ENCODE measurements at places on chromosomes 7 and 10.

DNA sequence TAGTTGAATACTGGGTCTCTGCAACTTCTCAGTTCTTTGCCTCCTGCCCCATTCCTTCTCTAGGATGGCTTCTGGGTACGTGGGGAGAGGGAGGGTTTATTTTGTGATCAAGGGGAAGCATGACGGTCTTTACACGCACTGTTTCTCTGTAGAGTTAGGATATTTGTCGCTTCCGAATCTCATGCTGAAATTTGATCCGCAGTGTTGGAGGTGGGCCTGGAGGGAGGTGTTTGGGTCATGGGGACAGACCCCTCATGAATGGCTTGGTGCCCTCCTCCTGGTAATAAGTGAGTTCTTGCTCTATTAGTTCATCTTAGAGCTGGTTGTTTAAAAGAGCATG, 311.2 kb downstream of the GALNT17 start:
- no peak for DNase-seq

DNA sequence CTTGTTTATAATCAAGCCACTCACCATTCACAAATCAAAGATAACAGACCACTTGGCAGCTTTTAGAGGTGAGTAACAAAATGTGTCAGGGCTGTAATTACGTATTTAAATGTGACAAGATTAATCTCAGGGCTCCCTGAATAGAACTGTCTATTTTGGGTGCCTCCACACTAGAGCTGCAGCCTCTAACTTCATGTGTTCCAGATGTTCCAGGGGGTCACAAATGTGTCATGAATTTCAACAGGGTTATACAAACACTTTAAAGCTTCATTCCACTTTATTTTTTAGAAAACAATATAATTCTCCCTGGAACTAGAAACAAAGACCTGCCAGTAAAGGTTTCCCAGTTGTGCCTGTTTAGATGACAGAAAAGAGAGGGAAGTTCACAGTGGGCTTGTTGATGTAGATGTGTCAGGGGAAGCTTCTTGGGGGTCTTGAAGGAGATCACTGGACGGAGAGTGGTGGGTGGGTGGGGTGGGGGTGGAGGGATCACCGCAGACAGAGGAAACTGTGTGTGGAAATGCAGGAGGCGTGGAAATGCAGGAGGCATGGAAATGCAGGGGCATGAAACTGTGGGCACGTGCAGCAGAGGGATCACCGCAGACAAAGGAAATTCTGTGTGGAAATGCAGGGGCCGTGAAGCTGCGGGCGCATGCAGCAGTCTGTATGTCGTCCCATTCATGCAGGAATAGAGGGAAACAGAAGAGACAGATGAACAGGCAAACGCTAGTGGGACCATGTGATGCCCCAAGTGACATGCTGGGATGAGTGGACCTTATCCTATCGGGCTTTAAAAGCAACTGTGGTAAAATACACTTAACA, 42.0 kb upstream of the TRIL start:
- DNase-seq, result no peak

DNA sequence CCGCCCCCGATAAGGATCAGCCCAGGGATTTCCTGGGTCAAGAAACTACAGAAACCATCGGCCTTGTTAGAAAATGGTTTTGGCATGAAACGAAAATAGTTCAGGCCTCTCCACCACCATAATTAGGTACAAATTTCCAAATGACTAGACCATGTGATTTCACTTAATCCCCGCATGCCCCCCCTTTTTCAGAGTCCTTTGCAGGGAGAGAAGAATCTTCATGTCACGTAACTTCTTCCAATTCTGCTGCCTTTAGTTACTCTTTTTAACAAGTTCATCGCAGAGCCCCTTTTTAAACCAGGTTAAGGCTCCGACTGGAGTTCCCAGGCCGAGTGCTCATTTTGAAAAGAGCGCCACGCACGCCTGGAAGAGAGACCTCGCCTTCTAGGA, 3.4 kb downstream of the PDGFA start:
- DNase-seq, result no peak

GRCh38 chr7:143325240-143325639, 9.3 kb downstream of the CLCN1 start:
- no peak for DNase-seq

GRCh38 chr7:92588561-92588960, 1.6 kb downstream of the FAM133B start:
- DNase-seq, result no peak
